ENCODE measurements at places on chromosomes 13 and 19.
A peak's percentile ranks its signal among the peaks of the same experiment; 100 is the strongest.

DNA sequence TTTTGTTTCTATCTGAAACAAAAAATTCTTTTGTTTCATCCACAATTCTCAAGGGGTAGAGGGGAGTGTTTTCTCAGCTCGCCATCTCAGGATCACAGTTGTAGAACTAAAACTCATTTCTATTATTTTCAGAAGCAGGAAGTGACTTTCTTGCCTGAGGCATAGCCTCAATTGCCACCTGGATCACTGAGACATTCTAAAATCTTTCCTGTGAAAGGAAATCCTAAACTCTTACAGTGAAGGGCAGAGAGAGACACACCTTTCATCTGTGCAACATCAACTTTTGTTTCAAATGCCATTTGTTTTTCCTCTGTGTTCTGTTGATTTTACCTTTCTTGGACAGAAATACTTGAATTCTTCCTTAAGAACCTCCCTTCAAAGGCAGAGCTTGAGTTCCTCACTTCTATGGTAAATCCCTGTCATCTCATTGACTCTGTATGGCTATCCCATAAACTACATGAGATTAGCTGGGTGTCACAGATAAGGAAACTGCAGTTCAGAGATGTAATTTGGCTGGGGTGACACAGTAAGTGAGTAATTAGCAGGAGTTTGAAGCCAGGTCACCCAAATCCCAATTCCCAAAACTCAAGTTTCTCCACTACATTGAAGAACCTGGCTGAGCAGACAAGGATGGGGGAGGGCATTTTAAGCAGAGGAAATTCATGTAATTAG, 224.4 kb upstream of the HTR2A start:
- DNase-seq: no peak

GRCh38 chr19:5103061-5103701, 134.3 kb downstream of the KDM4B start:
- no peak for DNase-seq

DNA sequence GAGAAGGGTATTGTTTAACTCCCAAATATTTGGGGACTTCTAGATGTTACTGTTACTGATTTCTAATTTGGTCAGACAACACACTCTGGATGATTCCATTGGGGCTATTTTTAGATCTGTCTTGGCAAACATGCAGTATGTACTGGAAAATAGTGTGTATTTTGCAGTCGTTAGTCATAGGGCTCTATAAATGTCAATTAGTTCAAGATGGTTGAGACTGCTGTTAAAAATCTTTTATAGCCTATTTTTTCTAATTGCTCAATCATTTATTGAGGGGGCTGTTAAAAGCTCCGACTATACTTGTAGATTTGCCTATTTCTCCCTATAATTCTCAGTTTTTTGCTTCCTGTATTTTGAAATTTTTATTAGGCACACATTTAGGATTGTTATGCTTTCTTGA, 31.4 kb downstream of the PPP5C start:
- DNase-seq: no peak

DNA sequence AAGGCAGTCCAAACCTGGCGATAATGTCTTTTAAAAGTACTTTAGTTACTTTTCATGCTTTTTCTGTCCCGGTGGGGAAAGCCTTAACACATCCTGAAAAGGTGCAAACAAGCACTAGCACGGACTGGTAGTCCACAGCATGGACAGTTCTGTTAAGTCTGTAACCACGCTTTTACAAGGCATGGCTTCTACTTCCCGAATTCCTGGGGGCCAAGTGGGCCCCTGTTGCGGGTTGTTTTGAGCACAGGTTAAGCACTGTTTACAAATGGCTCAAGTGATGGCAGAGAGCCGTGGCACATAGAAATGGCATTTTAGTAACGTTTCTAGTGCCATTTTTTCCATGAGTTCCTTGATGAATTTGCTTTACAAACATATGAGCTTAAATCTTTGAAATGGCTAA, 37.6 kb downstream of the ZNF493 start:
- no peak for DNase-seq

DNA sequence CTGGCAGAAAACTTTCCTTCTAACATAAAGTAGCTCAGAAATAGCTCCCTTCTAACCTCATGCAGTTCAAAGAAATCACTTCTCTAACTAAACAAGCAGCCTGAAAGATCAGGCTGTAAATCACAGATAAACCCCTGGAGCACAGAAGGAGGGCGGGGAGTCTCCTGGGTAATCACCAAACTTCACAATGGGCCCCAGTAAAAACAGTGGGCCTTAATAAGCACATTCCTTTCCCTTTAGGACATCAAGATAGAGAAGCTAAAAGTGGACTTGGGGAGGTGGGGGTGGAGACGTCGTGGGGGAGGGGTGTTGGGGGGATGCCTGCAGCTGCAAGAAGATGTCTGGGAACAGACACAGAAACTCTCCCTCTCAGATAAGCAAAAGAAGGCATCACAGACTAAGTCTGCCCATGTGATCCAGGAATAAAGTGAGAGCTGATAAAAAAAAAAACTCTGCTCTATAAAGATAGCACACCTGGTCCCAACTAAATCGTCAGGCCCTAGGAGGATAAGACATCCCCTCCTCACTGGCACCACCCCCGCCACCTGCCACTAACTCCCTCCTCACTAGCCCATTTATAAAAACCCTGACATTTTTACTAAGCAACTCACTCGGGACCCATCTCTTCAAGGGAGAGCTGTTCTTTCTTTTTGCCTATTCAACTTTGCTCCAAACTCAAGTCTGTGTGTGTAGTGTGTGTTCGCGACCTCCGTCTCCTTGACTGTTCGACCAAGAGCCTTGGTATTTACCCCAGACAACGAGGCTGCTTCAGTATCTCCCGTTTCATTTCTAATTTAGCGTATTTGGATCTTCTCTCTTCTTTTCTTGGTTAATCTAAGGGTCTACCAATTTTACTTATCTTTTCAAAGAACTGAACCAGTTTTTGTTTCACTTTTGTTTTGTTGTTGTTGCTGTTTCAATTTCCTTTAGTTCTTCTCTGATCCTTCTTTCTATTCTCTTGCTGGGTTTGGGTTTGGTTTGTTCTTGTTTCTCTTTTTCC, 31.7 kb downstream of the DNAJC15 start:
- no peak for DNase-seq

- peak; percentile 16 for DNase-seq
Measured at GRCh38 chr19:35641515-35642151, at the start of gene ETV2. Gene ETV2, plus strand, starts transcription at chr19:35641745. Its CDS starts 716 bp downstream, at chr19:35642461.

- no peak for DNase-seq
Measured at GRCh38 chr19:342801-343421, 1.7 kb downstream of the MIER2 start.

DNA sequence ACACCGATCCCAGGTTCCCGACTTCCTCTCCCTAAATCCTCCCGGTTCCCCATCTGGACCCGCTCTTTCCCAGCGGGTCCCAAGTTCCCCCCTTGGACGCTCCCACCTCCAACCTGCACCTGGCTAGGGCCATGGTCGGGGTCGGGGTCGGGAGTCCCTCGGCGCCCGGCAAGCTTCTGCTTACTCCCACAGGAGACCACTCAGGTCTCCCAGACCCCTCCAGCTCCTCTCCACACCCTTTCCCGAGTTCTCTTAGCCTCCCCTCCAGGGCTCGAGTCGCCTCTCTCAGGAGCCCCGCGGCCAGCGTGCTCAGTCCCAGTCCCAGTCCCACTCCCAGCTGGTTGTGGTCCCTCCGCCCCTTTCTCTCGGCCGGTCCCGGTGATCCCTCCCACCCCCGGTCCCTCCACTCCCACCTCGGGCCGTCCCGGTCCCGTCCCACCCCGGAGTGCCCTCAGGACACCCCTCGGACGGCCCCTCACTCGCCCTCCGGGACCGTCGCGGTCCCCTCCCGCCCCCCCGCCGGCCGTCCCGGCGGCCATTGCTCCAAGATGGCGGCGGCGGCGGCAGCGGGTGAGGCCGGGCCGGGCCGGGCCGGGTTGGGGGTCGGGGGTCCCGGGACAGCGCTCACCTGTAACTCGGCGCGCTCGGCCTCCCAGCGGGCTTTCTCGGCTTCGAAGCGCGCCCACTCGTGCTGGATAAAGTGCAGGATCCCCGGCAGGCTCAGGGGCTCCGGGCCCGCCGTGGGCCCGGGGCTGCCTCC, at the start of gene FKRP:
Gene FKRP (plus strand): TSS at position 537 of the 760 bp plus-strand sequence. CDS start 9,394 bp downstream, outside the sequence.
- peak; percentile 49 for DNase-seq

DNA sequence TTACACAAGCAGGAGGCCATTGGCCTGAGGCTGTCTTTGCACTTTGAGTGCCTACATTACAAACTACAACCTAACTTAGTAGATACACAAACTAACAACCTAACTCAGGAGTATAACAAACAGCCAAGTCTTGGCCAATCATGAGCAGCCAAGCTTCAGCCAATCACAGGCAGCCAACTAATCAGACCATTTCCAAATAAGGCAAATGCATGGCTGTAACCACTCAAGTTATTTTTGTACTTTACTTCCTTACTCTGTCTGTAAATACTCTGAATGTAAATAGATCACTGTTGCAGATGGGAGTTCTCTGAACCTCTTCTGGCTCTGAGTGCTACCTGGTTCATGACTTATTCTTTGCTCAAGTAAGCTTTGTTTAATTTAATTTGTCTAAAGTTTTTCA, 748.1 kb upstream of the SGCG start:
- DNase-seq: no peak

DNA sequence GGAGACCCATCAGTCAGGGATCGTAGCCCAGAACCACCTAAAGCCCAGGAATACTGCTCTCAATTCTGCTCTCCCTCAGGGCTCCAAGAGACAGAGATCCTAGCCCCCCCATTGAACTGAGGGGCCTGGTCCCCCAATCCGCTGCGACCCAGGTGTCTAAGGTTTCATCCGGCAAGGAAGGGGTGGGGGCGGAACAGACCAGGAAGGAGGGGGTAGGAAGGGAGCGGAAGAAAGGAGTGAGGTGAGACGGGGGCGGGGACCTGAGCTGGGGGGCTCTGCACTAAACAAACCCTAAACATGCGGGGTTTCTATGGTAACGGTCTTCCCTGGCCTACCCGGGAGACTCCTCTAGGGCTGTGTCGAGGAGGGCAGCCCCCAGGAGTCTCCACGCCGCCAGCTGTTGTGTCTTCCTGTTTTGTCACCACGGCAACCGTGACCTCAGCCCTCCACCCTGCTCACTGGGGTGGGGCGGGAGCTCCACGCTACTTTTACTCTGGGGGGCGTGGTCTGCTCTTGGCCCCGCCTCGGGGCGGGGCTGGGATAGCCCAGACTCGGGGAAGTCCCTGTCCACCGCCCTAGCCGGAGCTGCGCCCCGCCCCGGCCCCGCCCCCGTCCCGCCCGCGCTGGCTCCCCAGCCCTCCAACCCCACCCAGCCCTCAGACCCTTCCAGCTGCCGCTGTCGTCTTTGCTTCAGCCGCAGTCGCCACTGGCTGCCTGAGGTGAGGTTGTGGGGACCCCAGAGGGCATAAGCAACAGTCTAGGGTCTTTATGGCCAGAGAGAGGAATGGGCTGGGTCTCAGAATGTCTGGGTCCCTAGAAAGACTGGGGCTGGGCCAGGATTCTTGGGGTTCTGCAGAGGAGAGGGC, at the start of gene MYADM:
Gene MYADM (plus strand): TSS at position 659 of the 866 bp plus-strand sequence. CDS start 5,647 bp downstream, outside the sequence.
- DNase-seq: peak; percentile 100

DNA sequence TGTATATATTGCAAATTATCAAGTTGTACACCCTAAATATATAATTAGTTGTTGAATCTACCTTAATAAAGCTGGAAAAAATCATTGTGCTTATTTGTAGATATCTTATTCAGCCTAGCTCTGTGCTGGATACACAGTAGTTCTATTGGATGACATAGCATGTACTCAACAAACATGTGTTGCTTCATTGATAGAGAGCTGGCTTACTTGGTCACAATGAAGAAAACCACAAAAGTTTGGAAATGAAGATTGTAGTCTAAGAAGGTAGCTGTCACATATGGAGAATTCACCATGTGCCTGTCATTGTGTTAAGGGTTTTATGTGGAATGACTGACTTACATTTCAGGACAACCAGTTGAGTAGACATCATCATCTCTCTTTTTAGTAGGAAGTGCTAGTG, 278.9 kb downstream of the LMO7 start:
- no peak for DNase-seq

GRCh38 chr19:44839276-44839675, 6.8 kb upstream of the NECTIN2 start:
- DNase-seq: no peak

GRCh38 chr19:51948975-51949374, 21.7 kb downstream of the ZNF613 start:
- no peak for DNase-seq

GRCh38 chr13:53092931-53093330, 64.3 kb downstream of the OLFM4 start:
- no peak for DNase-seq

- DNase-seq: no peak
Measured at GRCh38 chr13:74973935-74974879, 507.8 kb downstream of the TBC1D4 start.

DNA sequence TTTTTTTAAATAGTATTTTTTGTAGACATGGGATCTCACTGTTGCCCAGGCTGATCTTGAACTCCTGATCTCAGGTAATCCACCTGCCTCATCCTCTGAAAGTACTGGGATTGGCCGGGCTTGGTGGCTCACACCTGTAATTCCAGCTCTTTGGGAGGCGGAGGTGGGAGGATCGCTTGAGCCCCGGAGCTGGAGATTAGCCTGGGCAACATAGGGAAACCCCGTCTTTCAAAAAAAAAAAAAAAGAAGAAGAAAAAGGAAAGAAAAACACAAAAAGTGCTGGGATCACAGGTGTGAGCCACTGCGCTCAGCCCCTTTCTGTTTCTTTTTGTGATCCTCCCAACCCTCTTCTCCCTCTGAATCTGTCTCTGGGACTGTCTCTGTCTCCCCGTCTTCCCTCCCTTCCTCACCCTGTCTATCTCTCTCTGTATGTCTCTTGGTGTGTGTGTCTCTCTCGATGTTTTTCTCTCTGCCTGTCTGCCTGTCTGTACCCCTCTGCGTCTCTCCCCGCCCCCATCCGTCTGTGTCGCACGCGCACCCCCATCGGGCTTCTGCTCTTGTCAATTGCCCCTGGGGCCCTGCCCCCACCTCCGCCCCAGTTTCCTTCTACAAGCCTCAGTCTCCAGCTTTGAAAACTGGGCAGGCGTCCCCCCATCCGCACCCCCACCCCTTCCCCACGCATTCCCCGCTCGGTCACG, 540 bp upstream of the ZFP36 start:
- DNase-seq: peak; percentile 74

GRCh38 chr19:3132971-3133792, 2.7 kb upstream of the GNA15 start:
- peak; percentile 77 for DNase-seq

DNA sequence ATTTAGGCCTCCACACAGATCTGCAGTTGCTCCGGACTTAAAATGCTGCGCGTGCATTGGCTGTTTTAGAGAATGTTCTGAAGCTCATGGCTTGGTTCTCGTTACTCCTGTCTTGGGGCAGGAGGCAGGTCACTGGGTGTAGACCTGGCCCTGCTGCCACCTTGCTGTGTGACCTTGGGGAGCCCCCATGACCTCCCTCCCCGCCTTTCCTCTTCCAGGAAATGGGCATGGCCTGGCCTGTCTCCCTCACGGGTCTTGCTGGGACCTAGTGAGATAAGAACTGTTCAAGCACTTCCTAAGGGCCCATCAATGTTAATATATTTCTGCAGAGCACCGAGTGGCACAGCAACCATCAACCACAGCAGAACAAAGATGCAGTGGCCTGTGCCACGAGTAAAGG, 49.4 kb downstream of the KLF2 start:
- no peak for DNase-seq

- no peak for DNase-seq
Measured at GRCh38 chr19:46903458-46903857, 42.7 kb downstream of the ARHGAP35 start.

- no peak for DNase-seq
Measured at GRCh38 chr13:36006894-36007675, 124.1 kb downstream of the DCLK1 start.

- DNase-seq: no peak
Measured at GRCh38 chr13:72164811-72165210, 297.8 kb upstream of the DACH1 start.

- no peak for DNase-seq
Measured at GRCh38 chr13:98014766-98015165, 61.3 kb downstream of the IPO5 start.

Data from T-helper 17 cell (primary cell).